Temporal lobe (tissue), 4 donors: ENCODE measurements at places on chromosomes 12 and 14. TPM values are rescaled to one million over a fixed set of nuclear protein-coding genes. Genes with fewer than 3 reads are reported as not detected.

The ZNF891 gene
- total RNA-seq = 6.6 TPM

The CMA1 gene
- not detected for total RNA-seq

The SPTB gene
- total RNA-seq = 17.0 TPM

The CFAP251 gene
- 3.0 TPM for total RNA-seq

The TMCC3 gene
- 11.8 TPM for total RNA-seq

The PTMS gene
- 93.7 TPM for total RNA-seq

The PSMA6 gene
- 136 TPM for total RNA-seq

The C14orf119 gene
- 12.8 TPM for total RNA-seq

The CLEC4C gene
- total RNA-seq = not detected

The CATSPERB gene
- total RNA-seq = 0.74 TPM

The NYNRIN gene
- 14.5 TPM for total RNA-seq

The PTPRR gene
- 12.8 TPM for total RNA-seq
